Renal cortical epithelial cell (primary cell): ENCODE measurements at places on chromosomes 7 and 10. TPM values are rescaled to one million over a fixed set of nuclear protein-coding genes. Genes with fewer than 3 reads are reported as not detected.

Gene HNRNPH3
- 10.1 and 63.4 TPM in 2 replicates for total RNA-seq

- DNase-seq: no peak
These were observed 2.9 kb downstream of the BNIP3 start for GRCh38 chr10:131978851-131979250.

Gene POLL
- total RNA-seq: 9.6 and 13.8 TPM in 2 replicates

Gene GNA12
- 11.5 and 37.7 TPM in 2 replicates for total RNA-seq

- no peak for DNase-seq
These were observed 825.7 kb downstream of the TNS3 start for GRCh38 chr7:46756256-46756655.

DNA sequence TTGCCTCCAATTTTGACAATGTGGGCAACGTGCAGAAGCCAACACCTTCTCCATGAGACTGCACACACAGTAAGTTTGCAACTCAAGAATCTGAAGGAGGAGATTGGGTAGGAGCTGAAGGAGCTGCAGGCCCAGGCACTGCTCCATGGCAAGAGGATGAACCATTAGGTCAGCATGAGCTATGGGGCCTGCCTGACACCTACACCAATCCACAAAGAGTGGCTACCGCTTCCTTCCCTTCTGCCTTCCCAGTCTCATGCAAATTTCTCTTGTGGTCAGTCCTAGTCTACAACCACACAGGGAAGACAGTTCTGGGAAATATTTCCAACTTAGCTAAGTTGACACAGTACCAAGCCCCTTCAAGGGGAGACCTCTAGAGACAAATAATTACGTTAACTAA, 142.0 kb upstream of the ADO start:
- DNase-seq: no peak

- no peak for DNase-seq
These were observed 57.4 kb downstream of the INPP5A start for GRCh38 chr10:132595021-132595420.

Gene BZW2
- total RNA-seq: 93.6 and 144 TPM in 2 replicates

Gene AKR1C8
- total RNA-seq: 0.05 TPM in 1 of 2 replicates, not detected in the other

DNA sequence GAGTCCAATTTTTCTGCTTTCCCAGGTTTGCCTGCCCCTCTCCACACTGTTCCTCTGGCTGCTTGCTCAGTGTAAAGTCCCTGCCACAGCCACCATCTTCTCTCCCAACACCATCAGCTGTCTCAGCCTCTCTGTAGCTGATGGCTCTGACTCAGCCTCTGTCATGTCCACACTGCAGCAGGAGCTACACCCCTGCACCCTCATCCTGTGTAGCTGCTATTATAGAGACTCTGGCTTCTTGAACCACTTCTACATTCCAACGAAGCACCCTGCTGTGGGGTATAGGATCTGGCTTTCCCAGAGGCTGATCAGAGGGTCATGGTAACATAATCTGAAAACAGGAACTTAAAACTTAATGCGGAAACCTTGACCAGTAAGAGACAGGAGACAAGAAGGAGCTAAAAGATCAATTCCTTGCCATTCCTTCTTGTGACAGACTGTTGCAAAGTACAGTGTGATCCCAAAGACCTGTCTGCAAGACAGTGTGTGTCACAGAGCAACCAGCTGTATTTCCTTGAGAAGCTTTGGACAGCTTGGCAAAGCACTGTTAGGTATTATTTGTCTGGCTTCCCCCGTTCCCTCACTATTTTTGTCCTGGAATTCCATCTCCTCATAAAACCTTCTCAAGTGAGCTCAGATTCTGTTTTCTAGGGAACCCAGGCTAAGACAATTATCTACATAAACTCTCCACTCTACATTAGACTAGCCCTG, 42.3 kb downstream of the NRCAM start:
- DNase-seq: peak; percentile 73

Gene ASZ1
- not detected in 2 replicates for total RNA-seq
